ENCODE measurements at places on chromosomes 1 and 21. TPM values are rescaled to one million over a fixed set of nuclear protein-coding genes. Genes with fewer than 3 reads are reported as not detected.

DNA sequence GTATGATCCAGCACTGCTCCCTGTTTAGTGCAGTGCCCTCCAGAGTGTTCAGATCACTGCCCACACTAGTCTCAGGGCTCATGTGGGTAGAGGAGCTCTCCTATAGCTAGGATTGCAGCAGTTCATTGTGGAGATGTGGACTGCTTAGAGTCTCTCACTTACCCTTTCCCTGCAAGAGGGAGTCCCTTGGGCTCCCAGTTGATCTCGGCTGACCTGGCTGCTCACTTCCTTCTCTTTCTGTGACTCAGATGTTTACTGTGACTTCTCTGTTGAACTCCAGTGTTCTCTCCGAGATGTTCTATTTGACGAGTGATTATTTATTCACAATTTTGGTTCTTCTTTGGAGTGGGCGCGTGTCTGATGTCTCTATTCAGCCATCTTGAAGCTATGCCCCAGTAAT, 141.9 kb downstream of the PTBP2 start:
- DNase-seq, result no peak

- DNase-seq, result peak; percentile 92
These were observed 710 bp upstream of the HYI start for GRCh38 chr1:43454270-43455011.

BSND gene
- not detected for total RNA-seq

GRCh38 chr1:118253053-118253915, 68.3 kb upstream of the SPAG17 start:
- no peak for DNase-seq

VSIG8 gene
- not detected for total RNA-seq

ZBTB8B gene
- not detected for total RNA-seq

GRCh38 chr21:46489800-46490199, 31.1 kb downstream of the DIP2A start:
- no peak for DNase-seq

CLCA4 gene
- not detected for total RNA-seq

DNA sequence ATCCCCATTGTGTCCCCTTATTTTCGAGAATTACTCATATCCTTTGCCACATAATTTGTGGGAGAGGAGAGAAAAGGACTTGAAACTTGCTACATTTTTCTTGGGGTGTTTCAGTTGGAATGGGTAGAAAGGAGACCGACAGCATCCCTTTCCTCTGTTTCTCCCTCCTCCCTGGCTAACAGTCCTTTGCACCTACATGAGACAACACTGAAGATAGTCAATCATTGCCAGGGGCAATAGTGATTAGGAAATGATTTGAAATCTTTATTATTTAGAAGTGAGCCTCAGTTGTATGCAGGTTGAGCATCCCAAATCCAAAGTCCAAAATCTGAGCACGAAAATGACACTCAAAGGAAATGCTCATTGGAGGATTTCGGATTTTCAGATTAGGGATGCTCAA, 7.8 kb upstream of the TARS2 start:
- no peak for DNase-seq

DNA sequence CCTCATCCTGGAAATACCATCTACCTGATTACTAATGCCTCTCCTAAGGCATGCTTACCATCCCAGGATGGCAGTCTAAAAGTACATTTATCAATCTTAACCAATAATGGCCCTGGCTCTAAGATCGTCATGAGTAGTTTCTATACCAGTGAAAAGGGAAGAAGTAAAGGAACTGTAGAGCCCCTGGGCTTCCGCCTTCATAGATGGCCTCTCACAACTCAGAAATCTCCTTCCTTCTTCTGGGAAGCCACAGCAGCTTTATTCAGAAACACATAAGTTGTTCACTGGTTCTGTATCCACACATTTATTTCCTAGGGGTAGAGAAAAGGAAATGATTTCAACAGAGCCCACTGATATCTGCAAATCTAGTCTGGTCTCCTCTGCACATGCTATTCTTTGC, 41.0 kb upstream of the CD5L start:
- no peak for DNase-seq

GRCh38 chr1:15923241-15923640, 52.7 kb downstream of the ZBTB17 start:
- DNase-seq, result peak; percentile 71

- no peak for DNase-seq
These were observed 34.2 kb downstream of the SERINC2 start for GRCh38 chr1:31447210-31447609.

GRCh38 chr1:86516335-86516734, 30.5 kb upstream of the CLCA4 start:
- DNase-seq, result peak; percentile 16

DNA sequence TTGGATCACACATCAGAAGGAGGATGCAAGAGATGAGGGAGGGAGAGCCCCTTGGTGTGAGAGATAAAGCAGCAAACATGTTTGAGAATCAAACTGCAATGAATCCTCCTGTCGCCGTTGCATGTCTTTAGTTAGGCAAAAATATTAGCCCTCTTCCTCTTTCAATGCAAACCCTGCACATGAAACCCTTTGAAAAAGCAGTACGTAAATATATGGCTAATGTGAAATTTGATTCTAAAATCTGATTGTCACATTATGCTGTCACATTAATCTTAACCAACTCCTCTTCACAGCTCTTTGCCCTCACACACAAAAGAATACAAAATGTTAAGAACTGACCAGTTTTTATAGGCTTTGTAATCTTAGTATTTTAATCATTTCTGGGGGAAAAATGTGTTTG, 63.4 kb downstream of the WDR64 start:
- DNase-seq, result no peak

KRTAP20-1 gene
- total RNA-seq, result not detected

DNA sequence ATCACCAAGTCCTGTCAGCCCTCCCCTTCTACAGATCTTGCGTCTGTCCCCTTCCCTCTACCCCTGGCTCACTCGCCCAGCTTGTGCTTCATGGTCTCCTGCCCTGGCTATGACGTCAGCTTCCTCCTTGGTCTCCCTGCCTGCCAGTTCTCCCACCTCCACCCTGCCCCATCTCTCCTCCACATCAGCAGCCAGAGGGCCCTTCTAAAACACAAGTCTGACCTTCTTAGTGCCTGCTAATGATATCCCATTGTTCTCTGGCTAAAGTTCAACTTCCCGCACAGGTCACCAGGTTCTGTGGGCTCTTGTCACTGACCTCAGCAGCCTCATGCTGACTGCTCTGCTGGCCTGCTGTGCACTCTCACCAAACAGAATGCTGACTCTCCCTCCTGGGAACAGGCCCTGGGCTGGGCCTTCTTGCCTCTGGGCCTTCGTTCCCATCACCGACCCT, 24.7 kb upstream of the MYCL start:
- peak; percentile 49 for DNase-seq

RPS6KC1 gene
- total RNA-seq, result 16.4 TPM

DNA sequence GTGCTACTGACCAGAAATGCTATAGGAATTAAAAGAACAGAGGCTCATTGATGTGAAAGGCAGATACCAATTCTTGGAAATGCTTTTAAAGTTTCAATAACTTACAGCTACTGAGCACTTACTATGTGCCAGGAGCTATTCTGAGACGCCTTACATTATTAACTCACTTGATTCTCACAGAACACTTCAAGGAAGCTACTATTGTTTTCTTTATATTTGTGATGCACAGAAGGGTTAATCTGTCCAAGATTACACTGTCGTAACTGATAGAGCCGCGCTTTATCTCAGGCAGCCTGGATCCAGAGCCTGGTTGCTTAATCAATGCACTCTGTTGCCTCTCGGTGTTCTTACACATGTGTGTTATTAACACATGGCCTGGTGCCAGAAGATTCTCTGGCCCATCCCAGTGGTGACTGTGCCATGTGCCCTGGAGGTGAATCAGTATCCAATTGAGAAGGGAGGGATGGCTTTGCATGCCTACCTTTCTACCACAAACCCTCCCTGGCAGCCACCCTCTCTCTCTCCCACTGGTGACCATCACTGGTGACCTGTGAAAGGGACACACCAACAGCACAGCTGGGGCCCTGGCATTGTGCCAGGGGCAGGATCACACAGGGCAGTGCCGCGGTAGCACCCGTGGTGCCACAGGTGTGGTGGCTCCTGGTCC, 8.8 kb downstream of the FMO1 start:
- peak; percentile 82 for DNase-seq

LMNA gene
- total RNA-seq, result 1,219 TPM

DNA sequence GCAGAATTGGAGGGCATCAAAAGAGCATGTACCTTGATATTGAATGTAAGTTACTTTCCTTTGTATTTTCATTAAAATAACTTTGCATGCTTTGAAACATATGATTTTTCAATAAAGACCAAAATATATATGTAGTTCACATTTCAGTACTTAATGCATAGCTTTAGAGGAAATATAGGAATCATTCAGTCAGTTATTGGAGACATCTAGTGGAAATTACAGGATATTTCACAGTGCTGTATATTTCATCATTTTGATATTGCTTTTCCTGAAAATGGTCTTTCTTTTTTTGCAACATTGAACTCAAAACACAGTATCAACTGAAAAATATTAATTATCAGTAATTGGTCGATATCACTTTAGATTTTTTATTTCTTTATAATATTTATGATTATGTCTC, 375.8 kb downstream of the NCAM2 start:
- DNase-seq, result peak; percentile 2

- DNase-seq, result no peak
These were observed 55.6 kb downstream of the PTPRF start for GRCh38 chr1:43586136-43586731.

GRCh38 chr1:31795801-31796621, 19.8 kb downstream of the SPOCD1 start:
- DNase-seq, result peak; percentile 87

DNA sequence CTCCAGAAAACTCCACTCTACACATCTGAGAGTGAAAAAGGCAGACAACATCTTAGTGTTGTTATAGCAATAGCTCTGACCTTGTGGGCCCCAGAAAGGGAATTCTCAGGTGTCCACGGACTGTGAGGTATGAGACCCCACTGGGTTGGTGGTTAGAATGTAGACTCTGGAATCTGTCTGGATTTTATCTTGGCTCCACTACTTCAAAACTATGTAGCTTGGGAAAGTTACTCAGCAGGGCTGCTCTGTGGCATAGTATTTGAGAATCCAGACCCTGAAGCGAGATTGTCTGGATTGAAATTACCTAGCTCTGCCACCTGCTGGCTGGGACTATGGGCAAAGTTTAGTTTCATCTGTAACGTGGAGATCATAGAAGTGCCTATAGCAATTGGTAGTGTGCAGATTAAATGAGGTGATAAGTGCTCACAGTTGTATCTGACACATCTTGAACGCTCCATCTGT, 25.8 kb downstream of the PRDM2 start:
- peak; percentile 67 for DNase-seq

- no peak for DNase-seq
These were observed 60.5 kb upstream of the KIAA1614 start for GRCh38 chr1:180851995-180852887.

- peak; percentile 90 for DNase-seq
These were observed 1.6 kb upstream of the IER5 start for GRCh38 chr1:181086926-181087325.

DNA sequence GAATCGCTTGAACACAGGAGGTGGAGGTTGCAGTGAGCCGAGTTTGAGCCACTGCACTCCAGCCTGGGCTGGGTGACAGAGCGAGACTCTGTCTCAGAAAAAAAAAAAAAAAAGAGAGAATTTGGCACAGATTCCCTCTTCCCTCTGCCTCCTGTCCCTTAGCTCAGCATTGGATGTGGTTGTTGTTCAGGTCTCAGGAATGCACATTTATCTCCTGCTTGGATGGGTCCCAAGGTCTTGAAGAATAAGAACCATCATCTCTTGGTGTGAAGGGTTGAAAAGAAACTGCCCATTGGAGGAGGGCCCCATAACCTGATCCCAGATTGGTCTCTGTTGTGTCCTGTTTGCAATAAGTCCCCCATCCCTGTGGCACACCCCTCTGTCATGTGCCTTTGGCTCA, 34.9 kb downstream of the UBIAD1 start:
- DNase-seq, result peak; percentile 33

ELAPOR1 gene
- 0.51 TPM for total RNA-seq

- no peak for DNase-seq
These were observed 135.2 kb downstream of the SLC44A5 start for GRCh38 chr1:75475696-75476095.

C1QA gene
- not detected for total RNA-seq

CD84 gene
- not detected for total RNA-seq

DNA sequence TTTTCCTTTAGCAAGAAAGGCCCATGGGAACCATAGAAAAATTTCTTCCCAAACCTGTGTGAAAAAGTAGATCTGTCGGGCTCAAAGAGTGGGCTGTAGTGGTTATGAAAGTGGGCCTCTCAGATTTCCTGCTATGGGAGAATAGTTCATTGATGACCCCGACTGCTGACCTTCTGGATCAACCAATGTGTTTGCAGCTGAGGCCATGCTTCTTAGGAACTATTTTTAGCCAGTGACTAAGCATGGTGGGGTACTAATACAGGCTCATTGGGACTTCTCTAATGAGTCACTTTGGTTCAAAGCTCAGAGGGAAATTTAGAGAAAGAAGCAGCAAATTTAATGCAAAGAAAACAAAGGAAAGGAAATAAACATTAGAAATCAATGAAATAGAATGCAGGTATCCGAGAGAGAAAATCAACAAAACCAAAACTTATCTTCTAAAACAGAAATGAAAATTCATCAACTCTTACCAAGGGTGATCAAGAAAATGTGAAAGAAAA, 12.6 kb upstream of the PSMA5 start:
- peak; percentile 95 for DNase-seq

DNA sequence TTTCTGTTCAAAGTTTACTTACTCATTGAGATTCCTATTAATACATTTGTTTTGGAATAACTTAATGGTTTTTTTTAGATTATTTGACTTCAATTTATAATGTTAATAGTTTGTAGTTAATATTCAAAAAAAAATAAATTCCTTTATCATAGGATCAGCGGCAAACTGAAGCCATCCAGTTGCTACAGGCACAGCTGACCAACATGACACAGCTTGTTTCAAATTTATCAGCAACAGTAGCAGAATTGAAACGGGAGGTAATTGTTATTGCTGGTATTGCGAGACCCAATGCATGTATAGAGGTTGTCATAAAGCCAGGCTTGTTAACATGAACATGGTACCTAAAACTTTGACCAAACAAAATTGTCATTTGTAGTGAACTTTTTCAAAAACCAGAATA, 59.0 kb upstream of the FASLG start:
- DNase-seq, result no peak

- no peak for DNase-seq
These were observed 6.7 kb downstream of the FBXO6 start for GRCh38 chr1:11670747-11671146.

BPNT1 gene
- total RNA-seq, result 25.1 TPM

DNA sequence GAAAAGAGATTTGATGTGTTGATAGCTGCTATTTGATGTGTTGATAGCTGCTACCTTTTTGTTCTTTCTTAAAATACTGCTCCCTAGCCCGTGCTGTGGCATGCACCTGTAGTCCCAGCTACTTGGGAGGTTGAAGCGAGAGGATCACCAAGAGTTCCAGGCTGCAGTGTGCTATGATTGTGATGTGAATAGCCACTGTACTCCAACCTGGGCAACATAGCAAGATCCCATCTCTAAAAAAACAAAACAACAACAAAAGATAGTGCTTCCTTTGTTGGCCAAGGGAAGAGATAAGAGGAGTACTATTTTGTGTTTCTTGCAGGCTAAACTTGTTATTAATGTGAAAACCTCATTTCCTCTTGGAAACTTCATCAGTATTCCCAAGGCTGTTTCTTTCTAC, 6.1 kb downstream of the GPSM2 start:
- no peak for DNase-seq

- no peak for DNase-seq
These were observed 95.9 kb upstream of the IGSF21 start for GRCh38 chr1:18011703-18012102.
